ENCODE measurements at places on chromosomes 7 and 10.
A peak's percentile ranks its signal among the peaks of the same experiment; 100 is the strongest.

- no peak for DNase-seq
Measured at GRCh38 chr10:124384172-124384571, 34.6 kb downstream of the OAT start.

DNA sequence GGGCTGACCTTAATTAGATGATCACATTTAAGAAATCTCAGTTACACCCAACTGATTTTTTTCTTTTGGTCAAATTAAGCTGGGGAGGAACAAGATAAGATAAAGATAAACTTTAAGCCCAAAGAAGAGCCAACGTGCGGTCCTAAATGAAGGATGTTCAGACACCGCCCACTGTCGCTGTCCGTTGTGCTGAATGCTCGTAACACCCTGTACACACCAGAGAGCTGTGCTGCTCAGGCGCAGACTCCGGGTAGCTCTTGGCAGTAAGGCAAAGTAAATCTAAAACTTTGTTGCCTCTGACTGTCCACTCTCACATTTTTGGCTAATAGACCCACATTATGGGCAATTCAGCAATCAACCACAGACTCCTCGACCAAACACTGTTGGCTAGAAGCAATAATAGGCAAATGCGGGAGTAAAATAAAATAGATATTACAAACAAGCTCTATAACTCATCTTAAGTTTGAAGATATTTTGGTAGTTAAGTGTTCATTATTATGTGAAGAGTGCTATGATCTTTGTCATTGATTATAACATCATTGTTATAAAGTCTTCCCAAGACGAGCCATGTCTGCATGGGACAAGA is 57.1 kb downstream of the PLPP4 start:
- DNase-seq: no peak

DNA sequence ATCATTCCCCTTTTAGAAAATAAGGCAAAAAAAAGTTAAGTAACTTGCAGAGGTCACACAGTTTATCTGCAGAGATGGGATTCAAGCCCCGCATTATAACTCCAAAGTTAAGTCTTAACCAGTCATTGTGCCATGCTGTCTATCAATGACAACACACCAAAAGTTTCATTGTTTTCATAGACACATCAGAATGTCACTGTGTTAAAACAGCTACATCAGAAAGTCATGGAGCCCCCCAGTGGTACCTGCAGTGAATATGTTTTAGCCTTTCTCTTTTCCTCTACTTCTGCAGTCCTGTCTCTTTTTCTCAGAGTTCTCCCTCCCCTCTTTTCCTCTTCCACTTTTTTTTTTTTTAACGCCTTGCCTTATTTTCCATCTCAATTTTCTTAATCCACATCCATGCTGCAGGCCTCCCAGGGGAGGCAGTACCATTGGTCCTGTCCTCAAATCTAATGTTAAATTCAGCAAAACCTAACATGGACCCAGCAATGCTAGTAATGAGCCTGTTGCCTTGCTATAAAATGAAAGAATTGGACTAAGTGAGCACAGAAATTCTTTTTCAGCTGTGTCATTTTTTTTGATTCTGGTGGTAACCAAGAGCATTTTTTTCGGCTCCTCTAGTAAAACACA is 3.8 kb upstream of the NRCAM start:
- no peak for DNase-seq

DNA sequence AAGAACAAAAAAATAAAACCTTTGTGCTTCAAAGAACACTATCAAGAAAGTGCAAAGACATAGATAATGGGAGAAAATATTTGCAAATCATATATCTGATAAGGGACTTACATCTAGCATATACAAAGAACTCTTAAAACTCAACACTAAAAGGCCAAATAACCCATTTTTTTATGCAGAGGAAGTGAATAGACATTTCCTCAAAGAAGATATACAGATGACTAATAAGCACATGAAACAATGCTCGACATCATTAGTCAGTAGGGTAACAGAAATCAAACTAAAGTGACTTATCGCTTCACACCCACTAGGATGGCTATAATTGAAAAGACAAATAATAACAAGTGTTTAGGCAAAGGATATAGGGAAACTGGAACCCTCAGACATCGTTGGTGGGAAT is 78.0 kb downstream of the MALSU1 start:
- no peak for DNase-seq

GRCh38 chr7:139457153-139457946 is 26.1 kb downstream of the KLRG2 start:
- no peak for DNase-seq

DNA sequence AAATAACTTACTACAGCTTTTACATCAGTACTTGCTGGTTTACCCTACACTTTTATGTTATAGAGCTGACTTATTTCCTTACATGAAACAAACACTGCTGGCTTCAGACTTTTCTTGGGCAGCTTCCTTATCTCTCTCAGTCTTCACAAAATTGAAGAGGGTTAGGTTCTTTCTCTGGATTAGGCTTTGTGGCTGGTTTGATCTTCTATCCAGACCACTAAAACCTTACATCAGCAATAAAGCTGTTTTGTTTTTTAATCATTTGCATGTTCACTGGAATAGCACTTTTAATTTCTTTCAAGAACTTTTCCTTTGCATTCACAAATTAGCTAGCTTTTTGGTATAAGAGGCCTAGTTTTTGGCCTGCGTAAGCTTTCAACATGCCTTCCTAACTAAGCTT is 218.7 kb downstream of the LRRTM3 start:
- DNase-seq: no peak

GRCh38 chr7:34425194-34425593 is 232.8 kb upstream of the NPSR1 start:
- no peak for DNase-seq

GRCh38 chr10:91797048-91797690 is 1.1 kb upstream of the TNKS2 start:
- DNase-seq: no peak

- DNase-seq: no peak
Measured at GRCh38 chr10:97719602-97720001, 6.1 kb downstream of the MARVELD1 start.

GRCh38 chr10:35827783-35828182 is 185.7 kb upstream of the FZD8 start:
- DNase-seq: no peak

DNA sequence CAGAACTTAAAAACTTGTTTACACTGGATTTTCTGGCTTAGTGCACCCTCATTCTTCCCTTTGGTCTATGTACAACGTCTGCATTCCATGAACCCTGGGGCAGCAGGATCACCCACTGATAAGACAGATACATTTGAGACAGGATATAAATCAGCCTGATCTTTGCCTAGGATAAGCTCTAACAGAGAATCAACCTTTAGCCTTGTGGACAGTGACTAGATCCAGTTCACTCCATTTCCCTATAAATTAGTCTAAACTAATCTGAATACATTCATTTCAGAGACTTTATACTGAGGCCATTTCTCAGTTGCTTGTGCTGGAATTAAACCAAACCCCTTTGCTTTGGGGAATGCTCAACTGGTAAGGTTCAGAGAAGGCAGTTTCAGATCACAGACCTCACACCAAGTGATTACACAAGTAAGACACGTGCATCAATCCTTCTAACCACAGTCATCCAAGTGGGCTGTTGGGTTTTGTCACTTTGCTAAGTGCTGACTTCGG is 639.8 kb upstream of the FZD8 start:
- no peak for DNase-seq

DNA sequence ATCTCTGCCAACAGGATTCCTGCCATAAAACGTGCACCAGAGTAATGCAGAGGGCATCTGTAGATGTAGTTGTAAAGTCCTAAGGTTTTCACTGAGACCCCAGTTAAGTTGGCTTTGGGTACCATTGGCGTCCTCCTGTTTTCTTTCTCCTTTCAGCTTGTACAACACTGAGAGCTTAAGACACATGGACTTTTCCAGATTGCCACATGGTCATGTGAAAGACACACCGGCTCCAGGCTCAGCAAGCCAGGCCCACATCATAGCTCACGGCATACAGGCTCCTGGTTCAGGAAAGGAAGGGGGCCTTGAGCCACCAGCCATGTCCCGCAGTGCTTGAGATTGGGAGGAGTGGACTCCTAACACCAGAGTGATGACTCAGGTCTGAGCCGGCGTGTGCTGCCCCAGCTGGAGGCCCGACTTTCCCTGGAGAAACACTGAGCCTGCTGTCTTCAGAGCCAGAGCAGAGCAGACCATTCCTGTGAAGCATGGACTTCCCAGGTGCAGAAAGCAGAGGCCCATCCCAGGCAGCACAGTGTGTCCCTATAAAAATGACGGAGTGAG is 252.7 kb downstream of the PRPF18 start:
- no peak for DNase-seq

GRCh38 chr7:12625836-12626235 is 55.3 kb downstream of the SCIN start:
- no peak for DNase-seq

- DNase-seq: no peak
Measured at GRCh38 chr7:128687131-128687530, 15.0 kb downstream of the GARIN1A start.

- DNase-seq: no peak
Measured at GRCh38 chr10:71790749-71791440, 17.6 kb upstream of the VSIR start.

- peak; percentile 22 for DNase-seq
Measured at GRCh38 chr7:159141660-159142059, 3.0 kb downstream of the VIPR2 start.

DNA sequence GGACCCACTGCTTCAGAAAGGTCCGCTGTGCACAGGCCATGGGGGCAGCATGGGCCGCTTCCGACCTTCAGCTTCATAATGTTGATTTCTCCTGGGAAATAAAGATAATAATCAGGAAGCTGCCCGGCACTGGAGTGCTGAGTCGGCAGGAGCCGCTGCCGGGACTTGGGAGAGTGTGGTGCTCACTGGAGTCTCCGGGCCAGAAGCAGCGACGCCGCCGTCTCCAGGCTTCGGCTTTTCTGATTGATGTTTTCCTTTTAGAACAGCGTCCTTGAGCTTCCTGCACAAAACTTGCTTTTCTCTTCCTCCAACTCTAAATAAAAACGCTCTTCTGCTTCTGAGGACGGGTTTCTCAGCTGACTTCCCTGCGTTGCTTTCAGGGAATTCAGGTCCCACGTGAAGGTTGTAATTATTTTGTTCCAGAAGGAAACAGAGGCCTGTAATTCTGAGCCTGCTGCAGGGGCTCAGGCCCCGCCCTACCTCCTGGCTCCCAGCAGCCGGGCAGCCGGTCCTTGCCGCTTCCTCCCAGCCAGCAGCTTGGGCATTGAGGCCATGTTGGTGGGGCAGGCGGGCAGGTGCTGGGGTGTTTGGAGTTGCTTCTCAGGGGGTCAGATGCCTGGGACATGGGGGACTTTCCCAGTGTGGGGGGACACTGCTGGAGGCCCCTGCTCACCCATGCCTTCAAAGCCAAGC is 14.7 kb downstream of the PWWP2B start:
- no peak for DNase-seq

DNA sequence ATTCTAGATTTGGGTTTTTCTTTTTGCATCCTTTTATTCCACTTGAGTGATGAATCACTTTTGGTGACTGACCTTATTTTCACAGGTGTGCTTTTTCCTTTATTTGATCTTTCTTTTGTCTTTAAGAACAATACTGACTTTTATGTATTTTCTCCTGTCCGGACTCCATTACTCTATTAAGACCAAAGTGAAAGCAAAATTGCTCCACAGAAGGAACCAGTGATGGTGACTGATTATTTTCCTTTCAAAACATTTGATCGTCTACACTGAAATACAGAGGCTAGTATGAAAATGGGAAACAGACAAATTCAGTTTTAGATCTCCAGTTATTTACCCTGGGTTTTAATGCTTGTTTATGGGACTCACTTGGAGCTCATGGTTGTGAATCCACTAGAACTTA is 15.5 kb downstream of the EXOC4 start:
- no peak for DNase-seq

- no peak for DNase-seq
Measured at GRCh38 chr10:51340845-51341610, 266.7 kb downstream of the PRKG1 start.

DNA sequence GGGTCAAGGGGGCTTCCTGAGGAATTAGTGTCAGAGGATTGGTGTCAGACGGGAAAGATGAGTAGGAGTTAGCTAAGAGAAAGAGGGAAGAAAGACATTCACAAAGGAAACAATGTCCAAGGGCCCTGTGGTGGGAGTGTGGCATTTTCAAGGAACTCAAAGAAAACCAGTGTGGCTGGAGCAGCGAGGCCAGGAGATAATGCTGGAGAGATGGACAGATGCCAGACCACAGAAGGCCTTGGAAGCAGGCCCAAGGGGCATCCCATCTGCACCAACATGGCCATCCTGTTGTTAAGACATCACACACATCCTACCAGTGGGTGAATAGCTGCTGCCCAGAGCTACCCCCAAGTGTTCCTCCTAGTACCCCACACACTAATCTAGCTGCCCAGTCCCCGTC is 36.1 kb upstream of the CUL1 start:
- DNase-seq: no peak

- DNase-seq: no peak
Measured at GRCh38 chr7:66303454-66304155, 98.5 kb downstream of the TPST1 start.

GRCh38 chr10:60964257-60965235 is 20.6 kb upstream of the RHOBTB1 start:
- DNase-seq: no peak

GRCh38 chr10:127909716-127910463 is 3.0 kb downstream of the PTPRE start:
- peak; percentile 44 for DNase-seq

DNA sequence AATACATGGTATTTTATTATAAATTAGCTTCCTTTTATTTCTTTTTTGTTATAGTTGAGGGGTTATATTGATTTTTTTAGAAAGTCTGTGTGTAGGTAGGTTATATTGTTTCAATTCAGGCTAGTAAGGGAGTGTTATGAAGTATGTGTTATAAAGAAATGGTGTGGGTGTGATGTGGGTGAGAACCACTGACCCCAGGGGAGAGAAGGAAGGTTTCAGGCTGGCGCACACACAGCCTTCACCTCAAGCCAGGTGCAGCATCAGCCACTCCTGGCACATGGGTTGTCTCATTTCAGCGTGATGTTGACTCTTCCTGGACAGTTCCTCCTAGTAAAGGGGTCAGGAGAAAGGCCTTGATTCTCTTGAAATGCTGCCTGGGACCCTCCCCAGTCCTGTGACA is 291.3 kb downstream of the POU6F2 start:
- DNase-seq: no peak

DNA sequence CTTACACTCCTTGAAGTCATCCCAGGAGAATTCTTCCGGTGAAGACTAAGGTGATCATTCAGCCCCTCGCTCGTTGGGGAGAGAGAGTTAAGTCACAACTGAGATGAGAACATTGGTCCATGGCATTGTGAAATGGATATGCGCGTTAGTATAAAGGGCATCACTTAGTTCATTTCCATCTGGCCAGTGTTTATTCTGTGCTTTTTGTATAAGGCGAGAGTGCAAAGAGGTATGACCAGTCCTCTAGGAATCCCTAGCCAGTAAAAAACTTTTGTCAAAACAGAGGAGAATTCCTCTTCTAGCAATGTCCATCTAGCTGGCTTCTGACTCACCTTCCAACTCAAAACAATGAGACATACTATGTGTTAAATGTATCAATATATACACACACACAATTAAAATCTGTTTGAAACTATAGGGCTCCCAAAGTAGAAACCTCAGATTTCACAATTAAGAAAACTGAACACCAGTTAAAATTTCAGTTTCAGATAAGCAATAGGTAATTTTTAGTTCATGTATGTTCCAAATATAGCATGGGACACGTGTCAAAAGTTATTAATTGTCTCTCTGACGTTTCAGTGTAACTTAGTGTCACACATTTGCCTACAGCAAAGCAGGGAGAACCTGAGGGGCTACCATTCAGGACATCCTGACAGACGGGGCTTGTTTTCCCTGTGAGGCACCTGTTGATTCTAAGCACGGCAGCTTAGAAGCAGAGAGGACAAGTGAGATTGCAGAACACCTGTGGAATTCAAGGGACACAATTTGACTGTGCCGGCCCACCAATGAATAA is 158.9 kb downstream of the KLF6 start:
- no peak for DNase-seq

- no peak for DNase-seq
Measured at GRCh38 chr7:13217768-13218167, 530.3 kb downstream of the ARL4A start.
